MM.1S (cell line): ENCODE measurements at places on chromosomes 12 and 14.

DNA sequence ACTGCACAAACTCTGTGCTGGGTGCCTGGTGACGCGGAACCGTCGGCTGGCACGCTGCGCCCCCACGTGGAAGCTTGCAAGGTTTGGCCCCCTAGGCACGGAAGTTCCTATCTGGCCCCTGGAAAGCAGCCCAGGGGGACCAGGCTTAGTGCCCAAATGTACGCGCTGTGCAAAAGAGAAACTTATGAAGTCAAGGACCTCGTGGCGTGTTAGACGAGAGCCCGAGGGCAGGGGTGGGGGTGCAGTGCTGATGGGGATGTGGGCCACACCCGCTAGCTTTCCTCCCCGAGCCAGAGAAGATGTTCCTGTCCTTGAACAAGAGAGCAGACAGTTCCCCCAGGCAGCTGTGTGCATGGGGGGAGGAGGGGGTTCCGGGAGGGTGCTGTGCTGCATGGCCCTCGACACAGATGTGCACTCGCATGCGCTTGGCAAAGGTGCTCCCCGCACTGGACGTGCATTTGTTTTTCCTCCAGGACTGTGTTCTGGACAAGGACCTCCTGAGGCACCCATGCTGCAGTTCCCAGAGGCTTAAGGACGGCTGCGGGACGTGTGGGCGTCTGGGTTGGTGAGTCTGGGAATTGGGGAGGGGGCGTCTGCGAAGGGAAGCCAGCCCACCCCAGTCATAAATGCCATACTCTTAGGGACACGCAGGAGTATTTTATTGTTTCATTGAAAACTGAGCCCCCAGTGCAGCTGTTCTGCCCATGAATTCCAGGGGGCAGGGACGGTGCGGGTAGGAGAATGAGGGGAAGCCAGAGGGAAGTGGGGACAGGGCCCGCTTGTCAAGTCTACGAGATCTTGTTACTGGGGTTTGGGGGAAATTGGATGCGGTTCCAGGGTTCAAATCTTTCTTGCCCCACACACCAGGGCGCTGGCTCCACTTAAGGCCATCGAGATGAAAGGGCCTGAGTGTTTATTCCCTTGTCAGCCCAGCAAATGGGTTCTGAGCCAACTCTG lies 80.0 kb downstream of the NTF3 start:
- H3K4me1 ChIP-seq: no peaks in the 10 kb centered on the region
- no peaks in the 10 kb centered on the region for H3K27me3 ChIP-seq

DNA sequence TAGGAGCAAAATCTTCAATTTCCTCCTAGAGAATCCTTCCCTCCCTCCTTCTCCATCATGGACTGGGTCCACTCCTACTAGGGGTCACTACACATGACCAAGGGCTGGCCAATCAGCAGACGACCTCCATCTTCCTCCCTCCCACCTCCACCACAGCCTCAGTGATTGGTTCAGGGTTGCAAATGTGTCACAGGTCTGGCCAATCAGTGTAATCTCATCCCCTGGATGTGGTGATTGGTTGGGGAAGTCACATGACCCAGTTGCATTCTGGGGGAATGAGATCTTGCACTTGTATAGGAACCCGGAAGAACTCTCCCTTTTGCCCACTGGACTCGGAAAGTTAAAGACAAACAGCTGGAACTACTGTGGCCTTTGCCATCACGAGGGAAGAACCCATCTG lies 169.2 kb downstream of the PIWIL1 start:
- H3K36me3 ChIP-seq: no peaks in the 10 kb centered on the region
- no peaks in the 10 kb centered on the region for H3K4me1 ChIP-seq
- no peaks in the 10 kb centered on the region for H3K27me3 ChIP-seq
- no peak overlapping the region for H3K4me3 ChIP-seq
- DNase-seq: no peak

DNA sequence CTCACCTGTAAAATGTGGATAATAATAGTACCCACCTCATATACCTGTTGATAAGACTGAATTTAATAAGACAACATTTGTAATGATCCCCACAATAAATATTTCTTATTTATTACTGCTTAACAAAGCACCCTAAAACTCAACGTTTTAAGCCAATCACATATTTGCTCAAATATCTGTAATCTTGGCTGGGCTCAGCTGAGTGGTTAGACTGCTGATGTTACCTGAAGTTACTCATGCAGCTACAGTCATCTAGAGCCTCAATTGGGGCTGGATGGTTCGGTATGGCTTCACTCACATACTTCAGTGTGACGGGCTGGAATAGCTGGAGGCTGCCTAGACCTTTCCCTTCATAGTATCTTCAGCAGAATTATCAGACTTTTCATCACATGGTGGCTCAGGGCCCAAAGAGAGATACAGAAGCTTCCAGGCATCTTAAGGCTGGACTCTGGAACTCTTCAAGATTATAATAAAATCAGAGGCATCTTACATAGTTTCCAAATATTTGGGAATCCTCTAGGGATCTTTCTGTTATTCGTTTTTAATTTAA lies 4.3 kb upstream of the OR5AU1 start:
- H3K4me1 ChIP-seq: no peaks in the 10 kb centered on the region
- no peak overlapping the region for H3K27ac ChIP-seq
- H3K27me3 ChIP-seq: no peaks in the 10 kb centered on the region

GRCh38 chr14:33851366-33851765 lies 99.5 kb downstream of the EGLN3 start:
- no peak overlapping the region for H3K4me3 ChIP-seq
- no peak for DNase-seq
- H3K36me3 ChIP-seq: no peaks in the 10 kb centered on the region
- H3K4me1 ChIP-seq: no peaks in the 10 kb centered on the region
- H3K27ac ChIP-seq: no peak overlapping the region

DNA sequence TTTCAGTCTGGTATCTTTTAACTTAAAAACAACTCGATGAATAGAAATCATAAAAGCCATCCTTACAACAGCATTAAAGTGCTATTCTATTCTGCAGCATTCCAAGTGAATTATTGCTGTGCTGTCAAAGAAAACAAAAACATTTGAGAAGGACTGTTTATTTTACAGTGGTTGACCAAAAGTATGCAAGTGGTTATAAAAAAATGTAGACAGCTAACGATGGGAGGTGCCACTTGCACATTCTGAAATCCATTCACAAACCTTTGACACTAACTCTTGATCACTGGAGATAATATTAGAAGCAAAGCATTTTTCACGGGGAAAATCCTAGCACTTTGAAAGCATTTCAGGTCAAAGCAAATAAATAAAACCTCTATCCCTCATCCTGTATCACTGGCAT lies 55.6 kb downstream of the HMGA2 start:
- no peak overlapping the region for H3K27ac ChIP-seq
- DNase-seq: no peak
- no peaks in the 10 kb centered on the region for H3K27me3 ChIP-seq
- no peaks in the 10 kb centered on the region for H3K4me1 ChIP-seq
- no peak overlapping the region for H3K4me3 ChIP-seq

GRCh38 chr12:31922341-31923062 lies 36.7 kb upstream of the RESF1 start:
- H3K4me3 ChIP-seq: no peak overlapping the region
- no peaks in the 10 kb centered on the region for H3K36me3 ChIP-seq
- H3K4me1 ChIP-seq: no peaks in the 10 kb centered on the region
- no peak overlapping the region for H3K27ac ChIP-seq
